ENCODE measurements at places on chromosomes 4 and X.

GRCh38 chr4:2383760-2384159, 34.7 kb downstream of the ZFYVE28 start:
- DNase-seq: no peak

GRCh38 chrX:72396117-72396516, 90.4 kb upstream of the CITED1 start:
- DNase-seq: no peak

GRCh38 chr4:68368691-68369131, 18.8 kb upstream of the YTHDC1 start:
- DNase-seq: no peak

- DNase-seq: no peak
Measured at GRCh38 chr4:34466411-34466810, 1777.9 kb downstream of the ARAP2 start.

GRCh38 chr4:54726907-54727306, 69.2 kb downstream of the KIT start:
- no peak for DNase-seq

DNA sequence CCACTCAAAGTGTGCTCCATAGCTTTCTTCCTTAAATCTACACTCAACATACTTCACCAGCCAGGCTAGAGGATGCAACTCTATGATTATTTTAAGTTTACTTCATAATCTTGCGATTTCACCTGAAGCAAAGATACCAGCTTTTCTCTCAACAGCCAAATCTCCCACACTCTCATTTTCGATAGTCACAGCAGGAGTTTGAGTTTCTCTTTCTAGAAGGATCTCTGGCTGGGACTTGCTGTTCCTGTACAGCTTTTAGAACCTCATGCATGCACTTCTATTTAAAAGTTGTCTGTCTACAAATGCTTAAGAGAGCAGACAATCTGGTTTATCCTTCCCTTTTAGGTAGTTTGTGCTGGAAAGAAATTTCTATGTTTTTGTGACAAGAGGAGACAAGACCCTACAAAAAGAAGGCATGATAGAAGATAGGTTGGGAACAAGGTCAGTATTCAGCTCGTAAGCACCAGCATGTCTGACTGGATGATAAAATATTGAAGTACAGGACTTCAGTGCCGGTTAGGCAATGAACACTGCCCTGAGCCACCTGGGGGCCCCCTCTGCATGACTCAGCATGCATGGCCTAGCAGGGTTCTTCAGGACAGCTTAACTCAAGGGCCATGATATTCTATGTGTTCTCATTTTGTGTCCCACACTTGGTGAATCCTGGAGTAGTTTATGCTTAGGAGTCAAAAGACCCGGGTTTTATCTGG, 65.6 kb downstream of the ATXN3L start:
- DNase-seq: no peak

DNA sequence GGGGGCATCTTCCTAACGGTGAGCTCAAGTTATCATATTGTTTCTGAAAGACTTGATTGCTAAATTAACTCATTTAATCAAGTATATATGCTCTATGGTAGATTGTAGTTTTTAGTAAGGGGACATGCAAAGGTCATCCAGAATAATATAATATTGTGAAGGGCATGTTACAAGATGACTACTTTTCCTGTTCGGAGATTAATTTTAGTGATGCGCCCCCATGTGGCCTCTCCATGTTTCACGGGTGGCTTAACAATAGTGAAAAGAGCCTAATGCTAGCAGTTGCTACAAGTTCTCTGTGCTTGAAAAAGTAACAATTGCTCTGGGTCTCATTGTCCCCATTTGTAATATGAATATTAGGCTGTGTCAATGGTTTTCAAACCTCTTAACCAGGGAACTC, 12.2 kb downstream of the SMPX start:
- DNase-seq: no peak

DNA sequence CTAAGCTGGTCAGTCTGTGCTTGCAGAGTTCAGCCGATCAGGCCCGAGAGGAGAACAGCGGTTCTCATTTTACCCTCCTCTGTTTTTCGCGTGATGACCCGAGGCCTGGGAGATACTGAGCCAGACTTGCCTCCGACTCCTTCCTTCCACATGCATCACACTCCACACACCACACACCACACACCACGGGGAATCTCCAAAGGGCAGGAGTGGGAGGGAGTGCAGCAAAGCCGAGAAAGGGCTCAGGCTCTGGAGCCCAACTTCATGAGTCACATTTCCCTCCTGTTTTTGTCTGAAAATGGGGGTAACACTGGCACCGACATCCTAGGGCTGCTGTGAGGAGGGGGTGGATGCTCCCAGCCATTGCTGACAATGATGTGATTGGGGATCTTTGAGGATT, 38.9 kb downstream of the TKTL1 start:
- no peak for DNase-seq

DNA sequence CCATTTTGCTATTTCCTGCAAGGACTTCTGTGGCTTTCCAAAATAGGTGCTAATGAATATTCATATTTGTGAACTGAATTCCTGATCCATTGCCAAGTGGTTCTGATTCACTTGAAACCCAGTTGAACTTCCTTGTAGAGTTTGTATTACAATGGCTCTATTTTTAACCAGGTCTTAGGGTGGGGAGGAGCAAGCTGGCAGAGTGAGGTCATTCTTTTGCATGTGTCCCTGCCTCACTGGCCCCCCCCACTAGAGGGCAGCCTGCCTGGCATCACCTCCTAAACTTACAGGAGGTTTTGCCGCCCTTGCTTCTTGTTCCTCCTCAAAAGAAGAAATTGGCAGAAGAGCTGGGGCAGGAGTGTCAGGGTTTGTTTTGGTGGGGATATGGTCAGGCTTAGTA, 10.5 kb downstream of the PTTG2 start:
- peak; percentile 18 for DNase-seq

GRCh38 chr4:61299316-61299715, 99.2 kb downstream of the ADGRL3 start:
- no peak for DNase-seq

DNA sequence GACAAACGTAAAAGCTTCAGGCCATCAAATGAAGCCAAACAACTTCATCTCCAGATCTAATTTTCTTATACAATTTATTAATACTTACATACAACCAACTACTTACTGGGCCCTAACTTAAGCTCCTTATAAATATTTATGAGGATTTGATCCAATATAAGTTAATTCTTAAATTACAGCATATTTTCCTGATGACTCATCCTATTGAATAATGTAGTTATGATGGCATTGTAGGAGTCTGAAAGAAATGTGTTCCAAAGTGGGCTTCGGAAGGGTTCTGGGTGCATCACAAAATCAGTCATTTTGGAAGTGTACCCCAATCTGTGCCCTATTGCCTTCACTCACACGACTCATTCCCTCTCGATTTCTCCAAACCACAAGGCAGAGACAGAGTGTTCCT, 455.1 kb upstream of the CTSO start:
- no peak for DNase-seq

GRCh38 chrX:8404471-8404870, 60.2 kb upstream of the VCX3B start:
- DNase-seq: no peak

- no peak for DNase-seq
Measured at GRCh38 chrX:23945206-23945605, 37.4 kb downstream of the CXorf58 start.

DNA sequence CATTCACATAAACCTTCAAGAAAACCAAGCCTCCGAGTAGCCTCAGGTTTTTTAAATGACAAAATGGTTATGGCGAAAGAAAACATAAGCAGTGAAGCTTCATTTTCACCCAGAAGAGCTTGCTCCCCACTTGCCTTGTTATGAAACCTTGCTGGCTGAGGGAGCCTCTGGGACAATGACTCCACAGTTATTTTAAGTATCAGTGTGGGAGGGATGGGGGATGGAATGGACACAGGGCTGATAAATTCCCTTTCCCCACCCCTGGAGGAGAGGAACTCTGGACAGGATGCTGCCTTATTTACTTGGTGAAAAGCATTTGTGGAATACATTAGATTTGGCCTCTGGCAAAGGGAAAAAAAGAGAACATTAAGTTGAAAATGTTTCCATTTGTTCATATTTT, 220.7 kb upstream of the CNKSR2 start:
- DNase-seq: no peak

GRCh38 chr4:185573651-185574199, 38.4 kb upstream of the PDLIM3 start:
- DNase-seq: no peak

- no peak for DNase-seq
Measured at GRCh38 chr4:74331252-74331651, 23.0 kb downstream of the EPGN start.

DNA sequence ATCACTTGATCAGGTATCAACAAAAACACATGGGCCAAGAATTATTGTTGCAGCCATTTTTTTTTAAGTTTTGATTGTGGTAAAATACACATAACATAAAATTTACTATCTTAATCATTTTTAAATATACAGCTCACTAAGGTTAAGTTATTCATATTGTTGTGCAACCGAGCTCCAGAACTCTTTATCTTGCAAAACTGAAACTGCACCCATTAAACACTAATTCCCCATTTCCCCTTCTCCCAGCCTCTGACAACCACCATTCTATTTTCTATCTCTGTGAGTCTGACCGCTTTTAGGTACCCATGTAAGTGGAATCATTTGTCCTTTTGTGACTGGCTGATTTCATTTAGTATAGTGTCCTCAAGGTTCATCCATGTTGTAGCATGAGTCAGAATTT, 126.2 kb upstream of the NDP start:
- DNase-seq: no peak

- no peak for DNase-seq
Measured at GRCh38 chr4:156931267-156931666, 40.3 kb downstream of the PDGFC start.

GRCh38 chr4:161990721-161991120, 173.1 kb downstream of the FSTL5 start:
- no peak for DNase-seq

GRCh38 chrX:77505227-77505626, 58.0 kb downstream of the FGF16 start:
- DNase-seq: no peak

DNA sequence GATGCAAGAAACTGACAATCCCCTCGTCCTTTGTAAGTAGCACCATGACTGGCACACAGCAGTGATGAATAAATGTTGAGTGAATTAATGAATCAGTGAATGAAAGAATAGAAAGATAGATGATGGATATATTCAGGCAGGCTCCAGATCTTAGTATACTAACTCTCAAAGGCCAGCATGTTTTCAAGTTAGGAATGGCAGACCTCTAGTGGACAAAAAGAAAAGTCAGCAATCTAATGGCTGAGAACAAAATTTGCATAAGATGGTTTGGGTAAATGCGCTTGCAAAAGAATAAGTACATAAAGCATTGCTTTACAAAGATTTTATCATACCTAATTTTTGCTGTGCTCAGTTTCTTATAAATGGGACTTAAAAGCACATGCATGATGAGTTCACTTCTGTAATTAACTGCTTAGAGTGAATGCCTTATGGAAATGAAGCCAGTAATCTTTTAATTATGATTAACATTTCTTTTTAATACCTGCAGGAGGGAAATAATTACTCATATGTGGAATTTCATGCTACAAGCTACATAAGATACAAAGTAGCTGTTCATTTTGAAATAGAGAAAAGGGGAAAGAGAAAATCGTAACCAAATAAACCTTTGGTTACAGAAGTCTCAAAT, 126.9 kb upstream of the GPRIN3 start:
- DNase-seq: no peak

GRCh38 chrX:111244235-111244750, 26.0 kb downstream of the CAPN6 start:
- no peak for DNase-seq

DNA sequence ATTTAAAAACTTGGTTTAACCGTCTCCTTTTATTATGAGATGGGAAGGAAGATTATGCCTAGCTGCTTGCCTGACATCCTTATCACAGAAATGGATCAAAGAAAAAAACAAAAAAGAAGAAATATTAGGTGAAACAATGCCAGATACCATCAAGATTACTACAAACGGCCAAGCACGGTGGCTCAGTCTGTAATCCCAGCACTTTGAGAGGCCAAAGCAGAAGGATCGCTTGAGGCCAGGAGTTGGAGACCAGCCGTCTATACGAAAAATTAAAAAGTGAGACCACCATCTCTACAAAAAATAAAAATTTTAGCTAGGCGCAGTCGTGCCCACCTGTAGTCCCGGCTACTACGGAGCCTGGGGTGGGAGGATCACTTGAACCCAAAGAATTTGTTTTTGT, 2.3 kb downstream of the FRYL start:
- no peak for DNase-seq

GRCh38 chr4:149910177-149910576, 94.5 kb upstream of the IQCM start:
- DNase-seq: no peak

DNA sequence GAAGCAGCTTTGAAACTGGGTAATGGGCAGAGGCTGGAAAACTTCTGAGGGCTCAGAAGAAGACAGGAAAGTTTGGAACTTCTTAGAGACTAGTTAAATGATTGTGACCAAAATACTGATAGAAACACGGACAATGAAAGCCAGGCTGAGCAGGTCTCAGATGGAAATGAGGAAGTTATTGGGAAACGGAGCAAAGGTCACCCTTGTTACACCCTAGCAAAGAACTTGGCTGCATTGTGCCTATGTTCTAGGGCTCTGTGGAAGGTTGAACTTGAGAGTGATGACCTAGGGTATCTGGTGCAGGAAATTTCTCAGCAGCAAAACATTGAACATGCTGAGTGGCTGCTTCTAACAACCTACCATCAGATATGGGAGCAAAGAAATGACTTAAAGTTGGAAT, 50.8 kb upstream of the FBXW7 start:
- no peak for DNase-seq

DNA sequence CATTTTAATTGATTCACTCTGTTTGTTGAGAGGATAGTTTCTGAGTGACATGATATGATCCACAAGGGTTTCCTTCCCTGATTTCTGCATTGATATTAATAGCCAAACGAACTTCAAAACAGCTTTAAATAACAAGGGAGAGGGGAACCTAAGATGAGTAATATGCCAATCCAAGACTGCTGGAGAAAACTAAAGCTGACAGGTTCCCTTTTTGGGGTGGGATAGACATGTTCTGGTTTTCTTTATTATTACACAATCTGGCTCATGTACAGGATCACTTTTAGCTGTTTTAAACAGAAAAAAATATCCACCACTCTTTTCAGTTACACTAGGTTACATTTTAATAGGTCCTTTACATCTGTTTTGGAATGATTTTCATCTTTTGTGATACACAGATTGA, 182.2 kb downstream of the AR start:
- DNase-seq: no peak

GRCh38 chr4:59457576-59457975, 1742.5 kb upstream of the ADGRL3 start:
- DNase-seq: no peak

DNA sequence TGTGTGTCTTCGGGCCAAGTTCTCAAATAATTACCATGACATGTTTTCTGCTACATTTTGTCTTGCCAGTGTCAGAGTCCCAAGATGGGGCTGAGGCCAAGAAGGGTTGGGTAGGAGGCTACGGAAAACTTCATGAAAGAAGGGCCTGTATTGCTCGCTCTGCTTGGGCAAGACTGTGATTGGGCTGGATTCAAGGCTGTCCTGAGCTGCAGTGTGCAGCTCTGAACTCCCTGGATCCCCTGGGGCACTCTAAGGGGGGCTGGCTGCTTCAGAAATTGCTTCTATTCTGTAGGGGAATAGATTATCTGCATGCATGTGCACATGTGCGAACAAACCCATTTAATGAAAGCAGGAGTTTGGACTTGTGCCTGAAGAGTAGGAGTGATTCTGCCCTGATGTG, 13.6 kb downstream of the TSPAN6 start:
- DNase-seq: no peak

- DNase-seq: no peak
Measured at GRCh38 chr4:20592663-20593062, 107.6 kb upstream of the PACRGL start.

- no peak for DNase-seq
Measured at GRCh38 chrX:112642349-112642748, 37.4 kb downstream of the LHFPL1 start.

Data from T-helper 22 cell (primary cell).